ENCODE measurements at places on chromosomes 7 and 10. TPM values are rescaled to one million over a fixed set of nuclear protein-coding genes. Genes with fewer than 3 reads are reported as not detected.

The TRIM74 gene
- 0.09 TPM for total RNA-seq

The NPFFR1 gene
- not detected for total RNA-seq

The RNF133 gene
- 0.14 TPM for total RNA-seq

The LBX1 gene
- total RNA-seq = not detected

The CALHM1 gene
- not detected for total RNA-seq

The PDLIM1 gene
- 23.5 TPM for total RNA-seq

The GSTO2 gene
- total RNA-seq = 2.0 TPM

The ELOVL3 gene
- total RNA-seq = 0.85 TPM

The NUTM2A gene
- 0.28 TPM for total RNA-seq

The DLX5 gene
- total RNA-seq = not detected

The AGBL3 gene
- total RNA-seq = 1.4 TPM

The PROSER2 gene
- total RNA-seq = 1.1 TPM

The PGAM2 gene
- 0.14 TPM for total RNA-seq

All from smooth muscle cell of bladder (primary cell).